ENCODE measurements at places on chromosomes 4 and X. TPM values are rescaled to one million over a fixed set of nuclear protein-coding genes. Genes with fewer than 3 reads are reported as not detected.

Gene SYP
- total RNA-seq = 2.8 TPM

Gene CXCL8
- total RNA-seq = 0.82 TPM

Gene UGT2B10
- total RNA-seq = not detected

Gene TMPRSS11D
- not detected for total RNA-seq

Gene SHROOM2
- total RNA-seq = 2.7 TPM

Gene CLCN4
- total RNA-seq = 22.8 TPM

Gene PLK4
- 0.68 TPM for total RNA-seq

Gene LDB2
- 45.4 TPM for total RNA-seq

Gene LPAR4
- total RNA-seq = 0.68 TPM

Gene KIT
- total RNA-seq = 3.4 TPM

GRCh38 chrX:41384051-41384705, 50.2 kb downstream of the DDX3X start:
- DNase-seq = peak; percentile 82

- no peak for DNase-seq
These were observed 606.9 kb downstream of the RPA4 start for GRCh38 chrX:97490656-97491055.

DNA sequence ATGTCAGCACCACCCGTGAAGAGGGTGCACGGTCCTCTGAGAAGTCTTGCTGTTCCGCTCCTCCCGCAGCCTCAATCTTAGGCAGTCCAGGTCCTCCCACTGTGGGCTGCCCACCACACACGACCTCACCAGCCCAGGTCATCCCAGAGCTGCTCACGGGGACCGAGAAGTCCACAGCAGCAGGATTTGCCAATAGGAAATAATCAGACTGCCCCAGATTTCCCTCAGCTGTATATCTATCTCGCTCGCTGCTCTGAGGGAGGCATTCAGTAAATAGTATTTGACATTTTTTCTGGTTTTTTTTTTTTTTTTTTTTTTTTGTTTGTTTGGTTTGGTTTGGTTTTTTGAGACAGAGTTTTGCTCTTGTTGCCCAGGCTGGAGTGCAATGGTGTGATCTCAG, 83.8 kb downstream of the STOX2 start:
- DNase-seq = no peak

- no peak for DNase-seq
These were observed 22.0 kb downstream of the SMIM14 start for GRCh38 chr4:39616651-39617050.

- no peak for DNase-seq
These were observed 428.9 kb upstream of the GNPDA2 start for GRCh38 chr4:45155081-45155777.

DNA sequence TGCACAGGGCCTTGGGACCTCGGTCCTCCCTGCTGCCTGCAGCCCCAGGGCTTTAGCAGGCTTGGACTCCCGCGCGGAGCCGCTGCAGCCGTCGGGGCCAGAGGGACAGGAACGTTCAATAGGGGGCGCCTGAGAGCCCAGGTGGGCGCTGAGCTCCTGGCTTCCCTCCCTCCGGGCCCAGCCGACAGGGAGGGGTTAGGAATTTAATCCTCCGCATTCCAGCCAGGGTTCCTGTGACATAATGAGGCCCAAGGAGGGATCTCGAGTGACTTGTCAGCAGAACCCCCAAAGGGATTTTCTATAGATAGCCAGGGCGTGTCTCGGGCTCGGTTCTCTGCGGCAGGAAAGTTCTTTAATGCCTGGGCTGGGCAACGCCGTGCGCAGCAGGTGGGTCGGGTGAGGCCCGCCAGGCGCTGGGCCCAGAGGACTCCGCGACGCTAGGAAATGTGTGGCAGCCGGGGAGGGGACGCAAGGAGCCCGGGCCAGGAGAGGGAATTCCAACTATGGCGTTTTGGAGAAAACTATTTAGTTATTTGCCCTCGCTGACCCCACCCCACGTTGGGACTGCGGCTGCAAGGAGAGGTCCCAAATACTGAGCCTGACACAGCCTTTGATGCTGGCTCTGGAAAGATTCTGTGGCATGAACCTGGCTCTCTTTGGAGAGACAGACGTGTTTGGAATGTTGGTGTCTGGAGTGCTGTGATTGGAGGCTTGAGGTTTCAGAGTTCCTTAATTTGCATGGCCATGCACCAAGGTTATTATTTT, 285.2 kb upstream of the GATB start:
- DNase-seq = peak; percentile 50

DNA sequence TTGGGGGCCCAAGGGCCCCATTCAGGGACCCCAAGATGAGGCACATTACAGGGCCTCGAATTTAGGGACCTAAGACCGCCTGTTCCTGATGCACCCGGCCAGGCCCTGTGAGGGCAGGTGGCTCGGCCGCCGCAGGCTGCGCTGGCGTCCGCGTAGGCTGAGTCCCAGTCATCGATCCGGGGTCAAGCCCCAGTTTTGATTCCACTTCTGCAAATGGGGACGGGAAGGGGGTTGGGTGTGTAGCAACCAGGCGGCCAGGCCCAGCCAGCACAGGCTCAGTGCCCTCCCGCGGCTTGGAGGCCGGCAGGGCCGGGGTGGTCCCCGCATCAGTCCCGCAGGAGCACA, 327 bp downstream of the PNPLA4 start:
- no peak for DNase-seq

- no peak for DNase-seq
These were observed 3.9 kb downstream of the PRSS12 start for GRCh38 chr4:118348886-118349285.

DNA sequence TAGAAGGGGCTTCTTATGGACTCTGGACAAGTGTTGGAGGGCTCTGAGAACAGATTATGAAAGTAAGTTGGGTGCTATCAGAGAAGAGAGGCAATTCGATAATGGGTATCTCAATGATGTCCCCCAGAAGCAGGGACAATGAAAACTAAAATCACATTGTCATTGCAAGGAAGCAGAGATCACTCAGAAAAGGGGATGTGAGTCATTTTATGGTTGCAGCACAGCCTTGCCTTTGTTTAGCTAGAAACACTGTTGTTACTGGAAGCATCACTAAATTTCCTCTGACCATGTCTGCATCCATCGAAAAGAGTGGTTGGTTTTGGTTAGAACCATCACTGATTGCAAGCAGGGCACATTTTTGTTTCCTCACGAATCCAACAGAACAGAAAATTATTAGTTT, 246.8 kb upstream of the NWD2 start:
- no peak for DNase-seq

DNA sequence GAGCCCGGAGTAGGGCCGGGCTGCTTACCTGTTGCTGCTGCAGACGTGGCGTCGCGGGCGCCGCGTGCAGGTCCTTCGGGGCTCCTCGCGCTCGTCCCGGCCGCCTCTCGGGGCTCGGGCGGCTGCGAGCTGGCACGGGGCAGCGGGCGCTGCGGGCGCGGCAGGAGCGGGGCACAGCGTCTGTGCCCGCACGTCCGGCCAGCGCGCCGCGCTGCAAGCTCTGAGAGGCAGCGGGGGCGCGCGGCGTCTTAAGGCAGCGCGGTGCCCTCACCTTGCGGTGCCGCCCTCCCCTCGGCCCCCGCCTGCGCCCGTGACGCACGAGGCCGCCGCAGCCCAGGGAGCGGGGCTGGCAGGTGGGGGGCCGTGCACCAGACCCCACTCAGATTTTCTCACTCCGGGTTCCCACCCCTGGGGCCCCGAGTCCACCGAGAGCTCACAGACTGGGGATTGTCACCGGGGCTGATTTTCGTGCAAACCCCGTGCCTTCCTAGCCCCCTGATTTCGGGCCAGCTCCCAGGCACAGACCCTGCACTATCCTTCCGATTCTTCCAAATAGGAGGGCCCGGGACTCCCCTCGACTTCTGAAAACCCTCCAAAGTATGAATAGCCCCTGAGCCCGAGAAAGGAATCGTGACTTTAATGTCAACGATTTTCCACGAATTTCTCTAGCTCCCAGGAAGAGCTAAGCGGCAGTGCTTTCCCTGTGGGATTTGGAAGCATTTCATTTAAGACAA, at the start of gene GPR101:
GPR101 (minus strand) TSS at position 222 of the 734 bp plus-strand sequence. CDS start 2,321 bp downstream, outside the sequence.
- DNase-seq = no peak

DNA sequence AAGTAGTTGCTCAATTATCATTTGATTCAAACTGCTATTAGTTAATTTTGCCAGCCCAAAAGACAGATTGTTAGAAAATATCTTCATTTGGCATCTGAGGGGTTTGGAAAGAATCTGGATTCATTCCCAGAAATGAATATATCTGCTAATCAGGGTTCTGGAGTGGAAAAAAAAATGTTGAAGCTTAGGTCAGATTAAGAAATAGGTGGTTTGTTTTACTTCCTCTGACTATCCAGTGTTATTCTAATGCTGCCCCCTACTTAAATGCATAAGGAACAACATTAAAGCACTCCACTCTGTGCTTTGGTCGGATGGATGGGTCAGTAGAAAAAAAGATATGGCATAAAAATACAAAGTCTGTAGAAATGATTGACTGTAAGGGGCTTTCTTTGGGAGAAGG, 89.0 kb downstream of the LUZP4 start:
- no peak for DNase-seq

- no peak for DNase-seq
These were observed 339.7 kb upstream of the HS3ST1 start for GRCh38 chr4:11768251-11768972.

GRCh38 chr4:166311169-166311568, 438.1 kb downstream of the TLL1 start:
- no peak for DNase-seq

- no peak for DNase-seq
These were observed 581 bp downstream of the DNAJB14 start for GRCh38 chr4:99945718-99946355.

DNA sequence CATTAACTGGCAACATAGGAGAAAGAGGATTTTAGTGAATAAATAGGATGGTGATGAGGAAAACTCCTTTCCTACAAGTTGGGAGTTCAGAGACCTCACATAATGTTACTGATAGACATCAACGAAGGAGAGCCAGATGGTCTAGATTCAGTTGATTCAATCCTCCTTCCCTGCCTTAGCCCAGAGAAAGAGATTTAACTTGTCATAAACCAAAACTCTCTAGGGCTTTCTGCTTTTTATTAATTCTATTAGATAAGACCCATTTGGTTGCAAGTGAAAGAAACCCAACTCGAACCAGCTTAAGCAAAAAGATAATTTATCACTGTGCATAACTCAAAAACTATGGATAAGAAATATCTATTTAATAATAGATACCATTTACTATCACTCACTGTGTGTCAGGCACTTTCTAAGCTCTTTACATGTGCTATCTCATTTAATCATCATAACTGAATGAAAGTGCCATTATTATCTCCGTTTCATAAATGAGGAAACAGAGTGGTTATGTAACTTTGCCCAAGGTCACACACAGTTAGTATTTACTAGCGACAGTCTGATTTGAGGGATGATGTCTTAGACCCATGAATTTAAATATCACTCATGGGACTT, 4.3 kb upstream of the UNC5C start:
- DNase-seq = no peak

DNA sequence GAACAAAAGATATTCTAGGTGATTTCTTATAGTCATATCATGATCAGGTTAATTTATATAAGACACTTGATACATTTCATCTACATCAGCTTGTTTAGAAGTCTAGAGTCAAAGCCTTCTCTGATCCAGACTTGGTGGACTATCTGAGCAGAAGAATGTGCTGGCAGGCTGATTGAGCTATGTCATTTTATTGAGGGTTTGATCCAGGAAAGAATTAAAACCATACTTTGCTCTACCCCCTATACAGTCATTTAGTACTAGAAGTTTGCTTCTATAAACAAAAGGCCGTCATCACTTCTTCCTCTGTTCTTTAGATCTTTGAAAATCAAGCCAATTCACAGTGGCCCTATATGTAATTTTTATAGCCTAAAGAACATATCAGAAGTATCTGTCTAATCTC, 173.1 kb upstream of the PITX2 start:
- no peak for DNase-seq

DNA sequence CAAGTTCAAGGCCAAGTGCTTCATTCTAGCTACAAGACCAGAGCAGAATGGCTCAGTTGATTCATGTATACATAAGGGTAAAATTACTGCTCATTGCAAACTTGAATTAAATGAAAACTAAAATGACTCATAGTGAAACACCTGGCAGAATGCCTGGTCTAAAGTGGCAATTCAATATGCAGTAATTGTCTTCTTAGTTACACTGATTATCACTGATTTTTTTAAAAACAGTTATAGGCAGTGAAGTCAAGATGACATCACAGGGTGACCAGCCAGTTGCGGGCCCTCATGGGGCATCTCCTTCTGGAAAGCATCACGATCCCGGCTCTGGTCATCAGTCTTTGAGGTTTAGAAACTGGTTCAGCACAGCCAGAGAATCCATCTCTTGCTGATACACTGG, 154.2 kb downstream of the RAB28 start:
- DNase-seq = no peak

- no peak for DNase-seq
These were observed 175.4 kb downstream of the FAT4 start for GRCh38 chr4:125489952-125490690.

GRCh38 chrX:39905946-39906345, 191.8 kb downstream of the BCOR start:
- no peak for DNase-seq

DNA sequence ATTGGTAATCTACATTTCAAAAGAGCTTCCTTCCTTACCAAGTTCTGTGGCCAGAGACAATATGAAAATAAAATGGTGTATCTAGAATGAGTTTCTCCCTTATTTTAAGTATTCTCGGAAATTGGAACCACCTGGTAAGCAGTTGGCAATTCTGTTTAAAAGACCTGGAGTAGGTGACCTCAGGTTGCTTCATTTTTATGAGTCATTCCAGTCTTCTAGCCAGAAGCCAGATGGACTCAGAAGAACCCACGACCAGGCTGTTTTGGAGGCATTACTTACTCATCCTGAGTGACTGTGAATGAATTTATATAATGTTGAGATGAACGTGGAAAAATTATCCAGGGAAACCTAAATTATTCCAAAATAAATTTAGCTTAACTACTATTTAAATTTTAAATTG, 9.1 kb downstream of the BMPR1B start:
- DNase-seq = no peak

GRCh38 chrX:155747520-155747919, 133.6 kb upstream of the VAMP7 start:
- no peak for DNase-seq

DNA sequence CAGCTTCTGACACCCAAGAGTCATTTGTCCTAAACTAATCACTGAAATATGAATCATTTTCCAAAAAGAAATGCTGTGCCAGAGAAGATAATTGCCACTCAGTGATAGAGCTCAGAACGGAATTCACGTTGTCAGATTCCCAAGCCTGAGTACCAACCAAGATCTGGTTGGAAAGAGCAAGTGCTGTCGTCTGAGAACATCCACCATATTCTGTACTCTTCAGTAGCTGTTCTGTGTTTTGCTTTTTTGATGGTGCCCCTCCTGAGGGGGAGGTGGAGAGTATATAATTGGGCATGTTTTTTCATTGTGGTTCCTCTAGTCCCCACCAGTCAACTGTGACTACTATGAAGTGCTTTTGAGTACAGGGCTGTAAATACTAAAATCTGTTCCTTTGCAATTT, 13.2 kb downstream of the RUFY3 start:
- DNase-seq = no peak

- no peak for DNase-seq
These were observed 1600.9 kb upstream of the IGFBP7 start for GRCh38 chr4:58711039-58711438.

DNA sequence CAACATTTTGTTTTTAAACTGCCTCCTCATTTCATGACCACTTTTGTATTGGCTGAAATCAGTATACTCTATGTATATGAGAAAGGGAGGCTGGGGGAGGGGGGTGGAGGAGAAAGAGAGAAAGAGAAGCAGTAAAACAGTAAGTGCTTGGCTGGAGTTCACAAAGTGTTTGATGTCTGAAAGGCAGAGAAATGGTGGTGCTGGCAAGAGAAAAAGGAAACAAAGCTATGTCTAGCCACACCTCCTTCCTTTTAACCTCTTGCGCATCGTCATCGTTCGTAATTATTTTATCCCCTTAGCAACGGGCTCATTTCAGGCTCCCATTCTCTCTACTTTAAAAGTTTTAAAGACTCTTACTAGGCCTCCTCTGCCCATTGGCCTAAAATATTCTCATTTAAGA, 25.6 kb downstream of the RPA4 start:
- no peak for DNase-seq

All from left cardiac atrium (tissue), 4 donors.